Nephron progenitor cell (in vitro differentiated cells): ENCODE measurements at places on chromosomes 12 and 14.

GRCh38 chr14:67417633-67418032 is 5.7 kb upstream of the PLEK2 start:
- DNase-seq: no peak

DNA sequence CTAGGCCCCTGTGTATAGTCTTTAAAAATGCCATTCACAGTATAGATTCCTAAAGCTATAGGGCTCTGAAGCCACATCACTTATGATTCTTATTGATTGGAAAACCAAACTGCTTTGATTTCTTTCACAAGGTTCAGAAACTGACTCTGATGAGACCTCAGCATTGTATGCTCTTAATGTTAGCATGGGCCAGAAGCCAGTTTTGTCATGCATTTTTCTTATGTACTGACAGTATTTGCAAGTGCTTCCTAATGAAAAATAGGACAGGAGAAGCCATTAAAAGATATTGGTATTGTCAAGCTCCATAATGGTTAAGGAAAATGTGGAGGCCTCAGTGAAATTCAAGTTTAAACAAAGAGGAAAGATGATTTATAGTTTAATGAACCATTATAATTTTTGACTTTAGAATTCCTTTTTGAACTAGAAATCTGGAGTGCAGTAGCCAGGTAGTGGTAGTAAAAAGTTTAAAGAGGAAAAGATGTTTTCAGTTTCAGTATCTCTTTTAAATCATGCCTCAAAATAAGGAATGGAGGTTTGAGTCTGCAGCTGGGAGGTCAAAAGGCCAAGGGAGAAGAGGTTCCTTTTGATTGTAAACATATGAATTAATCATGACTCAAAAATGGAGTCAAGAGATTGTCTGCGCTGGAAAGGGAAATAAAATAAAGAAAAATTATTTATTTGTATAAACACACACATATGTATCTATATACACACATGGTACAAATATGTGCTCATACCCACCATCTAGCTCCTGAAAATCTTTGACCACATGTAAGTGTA is 388.1 kb upstream of the PRICKLE1 start:
- DNase-seq: no peak

GRCh38 chr14:93104961-93105360 is 10.8 kb downstream of the ITPK1 start:
- DNase-seq: no peak

DNA sequence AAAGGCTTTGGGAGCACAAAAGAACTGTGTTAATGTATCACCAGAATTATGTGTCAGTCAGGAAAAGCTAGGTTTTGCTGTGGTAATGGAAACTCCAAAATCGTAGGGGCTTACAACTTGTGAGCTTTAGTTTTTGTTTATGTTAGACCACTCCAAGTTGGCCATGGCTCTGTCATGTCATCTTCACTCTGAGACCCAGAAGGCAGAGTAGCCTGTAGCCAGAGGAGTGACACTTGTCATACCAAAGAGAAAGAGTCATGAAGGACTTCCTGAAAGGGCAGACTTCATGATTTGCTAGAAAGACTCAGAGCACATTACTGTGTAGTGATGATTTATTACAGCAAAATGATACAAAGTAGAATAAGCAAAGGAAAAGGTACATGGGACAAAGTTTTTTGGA is 133.6 kb upstream of the SSTR1 start:
- DNase-seq: no peak

DNA sequence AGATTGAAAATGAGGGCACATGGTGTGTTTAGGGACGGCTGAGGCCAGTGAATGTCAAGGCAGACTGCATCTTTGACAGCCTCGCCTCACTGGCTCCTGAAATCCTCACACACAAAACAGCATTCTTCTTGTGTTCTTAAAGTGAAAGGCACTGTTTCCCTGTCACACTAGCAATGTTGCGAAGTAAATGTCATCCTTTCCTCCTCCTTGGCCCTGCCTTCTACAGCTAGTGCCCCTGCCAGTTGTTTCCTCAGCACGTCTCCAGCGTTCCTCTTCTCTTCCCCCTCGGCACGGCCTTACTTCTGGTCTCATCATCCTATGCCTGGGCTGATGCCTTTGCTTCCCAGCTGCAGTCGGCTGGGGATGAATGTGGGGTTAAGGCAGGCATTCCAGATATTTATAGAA is 129.4 kb upstream of the DNM1L start:
- DNase-seq: no peak

DNA sequence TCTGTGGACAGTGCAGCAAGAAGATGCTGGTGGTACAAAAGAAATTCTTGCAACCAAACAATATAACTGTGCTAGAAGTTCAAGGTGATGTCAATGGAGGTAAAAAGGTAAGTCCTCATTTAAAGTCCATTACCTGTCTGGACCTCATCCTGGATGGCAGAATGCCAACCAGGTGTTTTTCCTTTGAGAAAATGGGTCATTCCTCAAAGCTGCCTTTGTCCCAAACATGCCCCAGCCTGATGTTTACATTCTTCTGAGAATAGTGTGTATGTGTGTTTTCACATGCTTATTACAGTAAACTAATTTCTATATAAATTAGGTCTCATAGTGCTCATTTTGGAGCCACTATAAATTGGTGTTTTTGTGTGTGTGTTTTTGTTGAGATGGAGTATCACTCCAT is 24.9 kb downstream of the ACTR6 start:
- no peak for DNase-seq

DNA sequence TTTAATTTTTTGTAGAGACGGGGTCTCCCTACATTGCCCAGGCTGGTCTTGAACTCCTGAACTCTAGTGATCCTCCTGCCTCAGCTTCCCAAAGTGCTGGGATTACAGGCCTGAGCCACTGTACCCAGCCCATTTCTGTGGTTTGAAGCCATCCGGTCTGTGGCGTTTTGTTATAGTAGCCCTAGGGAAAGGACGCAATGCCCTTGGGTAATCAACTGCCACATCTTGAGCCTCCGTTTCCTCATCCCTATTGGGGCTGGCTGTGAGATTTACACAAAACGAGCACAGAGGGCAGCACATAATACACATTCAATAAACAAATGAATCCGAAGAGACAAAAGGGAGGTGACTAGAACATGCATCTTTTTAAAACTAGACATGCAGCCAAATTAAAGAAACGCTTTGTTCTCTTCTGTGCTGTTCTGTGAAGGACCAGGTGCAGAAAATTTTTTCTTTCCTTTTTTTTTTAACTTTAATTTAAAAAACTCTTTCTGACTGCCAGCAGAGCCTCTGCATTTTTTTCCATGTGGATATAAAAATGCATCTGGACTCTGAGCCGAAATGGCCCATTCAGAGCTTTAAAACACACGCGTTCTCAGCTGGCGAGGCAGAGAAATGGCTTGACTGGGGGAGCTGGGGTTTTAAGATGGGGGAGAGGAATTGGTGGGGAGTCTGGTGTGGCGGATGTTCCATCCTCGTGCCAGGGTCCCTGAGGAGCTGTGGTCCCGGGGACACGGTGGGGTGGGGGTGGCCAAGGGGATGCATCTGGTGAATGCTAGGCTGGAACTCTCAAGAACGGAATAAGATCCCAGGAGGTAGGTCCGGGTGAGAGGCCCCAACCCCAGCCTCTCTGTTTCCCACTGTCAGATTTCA is 119.0 kb downstream of the RBM19 start:
- DNase-seq: no peak

GRCh38 chr14:89219051-89219450 is 198.0 kb downstream of the FOXN3 start:
- DNase-seq: no peak

DNA sequence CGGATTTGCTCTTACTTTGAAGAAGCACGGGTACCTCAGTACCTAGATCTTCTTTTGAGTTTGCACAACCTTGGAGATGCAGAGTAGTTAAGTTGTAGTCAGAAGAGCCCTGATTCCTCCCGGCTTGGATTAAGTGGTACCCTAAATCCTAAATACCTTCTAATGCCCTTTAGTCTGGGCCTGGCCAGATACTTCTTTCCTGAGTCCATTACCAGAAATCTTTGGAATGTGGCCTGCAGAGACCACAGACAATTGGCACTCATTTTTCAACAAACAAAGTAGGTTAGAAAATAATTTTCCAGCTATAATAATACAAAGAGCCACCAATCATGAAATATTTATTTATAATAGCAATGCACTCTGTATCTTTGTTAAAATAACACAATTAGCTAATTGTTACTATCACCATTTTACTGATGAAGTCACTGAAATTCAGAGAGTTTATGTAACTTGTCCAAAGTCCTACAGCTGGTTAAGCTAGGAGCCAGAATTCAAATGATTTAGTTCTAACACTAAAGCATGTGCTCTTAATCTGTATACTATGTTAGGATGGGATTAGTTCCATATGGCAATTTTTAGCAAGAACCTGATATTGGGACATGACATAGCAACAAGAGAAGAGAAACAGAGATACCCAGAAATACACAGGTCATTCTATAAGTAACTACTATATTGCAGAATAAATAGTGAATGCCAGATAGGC is 132.1 kb upstream of the PDZRN4 start:
- no peak for DNase-seq

GRCh38 chr12:57169046-57169795 is 21.8 kb upstream of the LRP1-AS start:
- no peak for DNase-seq

GRCh38 chr14:77605392-77605972 is 11.0 kb downstream of the SPTLC2 start:
- DNase-seq: no peak

DNA sequence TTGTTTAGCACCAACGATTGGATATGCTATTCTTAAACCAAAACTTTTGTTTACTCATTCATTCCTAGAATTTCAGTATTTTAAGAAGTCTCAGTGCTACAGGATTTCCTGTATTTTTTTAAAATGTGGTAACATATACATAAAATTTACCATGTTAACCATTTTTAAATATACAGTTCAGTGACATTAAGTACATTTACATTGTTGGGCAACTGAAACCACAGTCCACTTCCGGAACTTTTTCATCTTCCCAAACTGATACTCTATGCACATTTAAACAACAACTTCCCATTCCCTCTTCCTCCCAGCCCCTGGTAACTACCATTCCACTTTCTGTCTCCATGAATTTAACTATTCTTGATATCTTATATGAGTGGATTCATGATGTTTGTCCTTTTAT is 30.3 kb downstream of the PDE3A start:
- no peak for DNase-seq

DNA sequence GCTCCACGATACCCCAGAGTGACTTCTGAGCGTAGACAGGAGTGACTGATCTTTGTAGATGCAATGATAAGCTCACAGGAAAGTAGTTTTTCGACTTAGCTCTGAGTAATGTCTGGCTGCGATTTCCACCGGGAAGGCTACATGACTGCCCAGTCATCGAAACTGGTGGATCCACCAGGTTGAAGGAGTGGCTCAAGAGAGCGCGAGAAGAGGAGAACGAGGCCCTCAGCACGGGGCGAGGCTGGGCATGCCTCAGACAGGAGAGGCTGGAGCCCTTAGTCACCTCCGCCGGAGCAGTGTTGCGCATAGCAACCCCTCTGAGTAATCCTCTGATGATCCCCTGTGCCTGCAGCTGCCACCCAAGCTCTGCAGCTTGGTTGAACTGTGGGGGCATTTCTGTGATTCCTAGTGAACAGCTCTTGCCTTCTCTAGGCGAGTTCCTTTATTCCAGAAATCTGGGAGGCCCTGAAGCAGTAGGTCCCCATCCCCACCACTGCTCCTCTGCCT is 25.6 kb downstream of the ELK3 start:
- DNase-seq: no peak

DNA sequence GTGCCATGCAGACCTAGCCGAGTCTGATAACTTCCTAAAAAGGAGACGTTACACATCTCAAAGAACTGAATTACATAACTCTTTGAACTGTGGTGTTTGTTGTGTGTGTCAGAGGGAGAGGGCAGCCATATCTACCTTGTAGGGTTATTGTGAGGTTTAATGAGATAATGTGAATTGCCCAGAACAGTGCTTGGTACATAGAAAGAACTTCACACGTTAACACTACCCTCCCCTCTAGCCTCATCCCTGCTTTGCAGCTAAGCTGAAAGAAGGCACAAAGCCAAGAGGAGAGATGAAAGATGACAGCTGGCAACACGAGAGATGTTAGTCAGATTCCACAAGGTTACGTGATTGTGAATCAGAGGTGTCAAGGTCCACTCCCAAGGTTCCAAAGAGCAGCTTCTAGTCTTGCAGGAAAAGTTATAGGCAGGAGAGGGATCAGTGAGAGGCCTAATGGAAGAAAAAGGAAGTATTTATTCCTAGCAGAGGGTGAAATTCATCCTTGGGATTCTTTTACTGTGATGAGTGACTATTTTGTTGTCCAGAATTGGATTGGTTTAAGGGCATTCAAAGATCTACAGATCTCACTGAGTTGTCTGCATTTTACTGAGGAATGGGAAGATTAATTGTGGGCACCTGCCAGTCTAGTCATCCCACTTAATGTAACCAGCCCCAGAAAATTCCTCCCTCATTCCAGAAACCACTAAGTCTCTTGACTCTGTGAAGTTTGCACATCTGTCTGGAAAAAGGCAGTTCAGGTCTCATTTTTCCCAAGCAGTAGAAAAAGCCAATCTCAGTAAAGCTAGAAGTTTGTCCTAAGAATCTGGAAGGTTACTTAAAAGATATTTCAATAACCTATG is 25.9 kb upstream of the WNK1 start:
- no peak for DNase-seq

GRCh38 chr14:48703728-48704467 is 882.3 kb downstream of the RPS29 start:
- DNase-seq: no peak

- no peak for DNase-seq
Measured at GRCh38 chr12:64218597-64218996, 3.5 kb downstream of the KICS2 start.

GRCh38 chr14:96095058-96095457 is 55.9 kb downstream of the C14orf132 start:
- no peak for DNase-seq

DNA sequence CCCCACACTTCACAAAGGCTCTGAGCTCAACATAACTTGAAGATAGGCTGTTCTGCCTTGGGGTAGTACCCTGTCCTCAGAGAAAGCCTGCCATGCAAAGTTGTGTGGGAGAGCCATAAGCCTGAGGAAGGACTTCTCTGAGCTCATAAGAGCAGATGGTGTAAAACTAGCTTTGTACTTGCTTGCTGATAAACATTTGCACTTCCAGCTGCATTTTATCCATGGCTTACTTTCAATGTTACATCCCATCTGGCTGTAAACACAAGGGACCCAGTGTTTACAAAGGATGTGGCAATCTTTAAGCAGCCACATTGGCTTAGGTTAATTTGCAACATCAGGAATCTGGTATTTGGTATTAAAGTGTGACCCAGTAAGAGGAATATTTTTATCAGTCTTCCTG is 258.1 kb downstream of the IPO8 start:
- DNase-seq: no peak

- peak; percentile 39 for DNase-seq
Measured at GRCh38 chr14:105526776-105527380, 495 bp downstream of the TMEM121 start.

- DNase-seq: peak; percentile 61
Measured at GRCh38 chr14:70254476-70254961, 65.8 kb upstream of the SLC8A3 start.
